HAP-1 (cell line): ENCODE measurements at places on chromosomes 16 and 17.

GRCh38 chr17:40482722-40483121, 18.7 kb downstream of the TNS4 start:
- DNase-seq, result no peak

DNA sequence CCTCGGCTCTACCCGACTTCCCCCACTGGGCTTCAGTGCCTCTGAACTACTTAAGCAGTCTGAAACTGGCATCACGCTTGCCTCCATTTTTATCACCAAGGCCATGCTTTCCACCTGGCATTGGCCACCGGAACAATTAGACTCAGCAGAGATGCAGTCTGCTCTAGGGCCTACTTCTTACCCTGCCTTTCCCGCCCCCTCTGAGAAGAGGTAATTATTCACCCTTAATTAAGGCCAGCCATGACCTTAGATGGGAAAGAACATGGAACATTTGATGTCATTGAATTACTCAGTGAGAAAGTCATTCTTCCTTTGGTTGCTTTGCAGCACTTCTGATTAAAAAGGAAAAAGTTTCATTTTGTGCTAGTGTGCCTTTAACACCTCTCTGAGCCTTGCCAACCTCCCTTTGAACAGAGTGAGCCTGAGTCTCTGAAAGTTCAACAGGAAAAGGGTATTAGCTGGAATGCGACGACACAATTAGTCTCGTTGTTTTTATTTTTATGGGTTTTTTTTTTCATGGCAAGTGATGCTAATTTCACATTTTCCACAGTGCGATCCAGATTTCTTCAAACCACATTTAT, 60.9 kb upstream of the TNRC6A start:
- DNase-seq, result no peak

GRCh38 chr17:50155115-50155819, 4.8 kb upstream of the PPP1R9B start:
- DNase-seq, result no peak

DNA sequence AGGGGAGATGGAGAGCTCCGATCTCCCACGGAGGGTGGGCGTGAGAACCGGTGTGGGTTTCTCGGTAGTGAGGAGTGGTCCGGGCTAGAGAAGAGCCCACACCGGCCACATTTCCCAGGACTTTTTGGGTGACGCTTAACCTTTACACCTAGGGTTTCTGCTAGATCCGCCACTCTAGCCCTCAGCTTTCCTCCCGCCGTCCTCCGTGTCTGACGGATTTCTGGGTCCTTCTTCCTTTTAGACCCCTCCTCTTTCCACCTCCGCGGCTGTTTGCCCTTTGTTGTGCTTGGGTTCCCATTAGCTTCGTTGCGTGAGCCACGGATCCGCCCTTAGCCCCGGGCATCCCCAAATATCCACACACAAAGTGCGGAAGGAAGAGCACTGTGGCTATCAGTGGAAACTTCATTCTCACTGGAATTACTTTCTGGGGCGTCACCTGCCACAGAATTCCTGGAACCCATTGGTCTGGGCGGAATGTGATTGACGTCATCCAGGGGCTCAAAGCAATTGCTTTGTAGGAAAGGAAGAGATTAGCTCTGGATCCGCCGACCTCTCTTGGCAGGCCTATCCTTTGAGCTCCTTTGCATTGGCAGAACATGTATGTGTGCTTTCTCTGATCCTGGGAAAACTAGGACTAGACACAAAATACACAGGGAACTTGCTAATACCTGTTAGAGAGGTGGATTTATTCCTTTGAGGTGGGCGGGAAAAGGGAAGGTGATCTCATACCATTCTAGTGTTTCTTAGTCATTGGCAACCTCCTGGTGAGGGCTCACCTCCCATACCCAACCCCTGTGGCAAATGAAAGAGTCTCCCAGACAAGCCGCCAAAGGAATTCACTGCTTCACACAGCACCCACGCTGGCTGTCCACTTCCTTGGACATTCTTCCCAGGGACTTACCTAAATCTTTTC, 654 bp downstream of the TNFAIP1 start:
- peak; percentile 85 for DNase-seq

DNA sequence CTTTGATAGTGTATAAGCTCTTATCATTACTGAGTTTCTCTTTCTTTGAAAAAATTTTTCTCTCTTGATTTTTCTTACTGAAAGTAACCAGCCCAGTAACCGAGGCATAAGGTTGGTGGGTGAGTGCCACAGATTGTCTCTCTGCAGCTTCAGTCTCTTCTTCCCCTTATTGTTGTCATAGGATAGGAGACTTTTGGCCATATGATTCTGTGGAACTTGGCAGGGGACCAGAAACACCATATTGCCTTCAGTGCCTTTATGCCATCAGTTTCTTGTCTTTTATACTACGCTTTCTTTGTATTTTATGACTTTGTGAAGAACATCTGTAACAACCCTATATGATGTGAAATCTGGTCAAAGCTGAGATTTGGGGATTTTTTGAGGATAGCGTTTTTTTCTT, 341.6 kb upstream of the TBX2 start:
- DNase-seq, result no peak

DNA sequence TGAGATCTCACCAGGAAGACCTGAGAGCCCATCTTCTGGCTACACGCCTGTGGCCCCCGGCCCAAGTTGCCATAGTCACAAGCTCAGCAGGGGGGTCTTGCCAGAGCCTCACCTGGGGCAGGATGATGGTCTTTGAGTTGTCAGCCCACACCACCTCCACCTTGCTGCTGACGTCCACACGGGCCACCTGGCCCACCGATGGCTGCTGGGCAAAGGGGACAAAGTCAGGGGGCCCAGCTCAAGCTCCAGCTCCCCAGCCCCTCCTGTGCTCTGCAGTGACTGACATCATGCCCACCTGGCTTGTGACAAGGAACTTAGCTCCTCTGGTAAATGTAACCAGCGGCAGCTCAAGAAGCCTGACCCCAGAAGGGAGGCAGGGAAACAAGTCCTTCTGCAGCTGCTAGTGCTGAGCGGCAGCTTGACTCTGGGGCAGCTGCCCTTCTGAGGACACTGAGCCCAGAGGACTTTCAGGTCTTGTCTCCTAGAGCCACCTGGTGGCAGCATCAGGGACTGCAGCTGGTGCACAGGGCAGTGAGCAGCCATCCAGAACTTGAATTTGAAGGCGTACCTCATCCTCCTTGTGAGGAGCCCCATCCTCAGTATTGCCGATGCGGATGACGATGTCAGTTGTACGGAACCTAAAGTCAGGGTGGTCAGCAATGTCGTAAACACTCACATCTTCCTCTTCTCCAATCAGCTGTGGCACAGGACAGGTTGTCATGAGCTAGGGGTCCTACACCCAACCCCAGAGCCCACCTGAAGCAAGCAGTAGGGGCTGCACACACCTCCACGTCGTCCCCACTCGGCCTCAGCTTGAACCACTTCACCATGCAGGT, 13.5 kb downstream of the SPHK1 start:
- peak; percentile 42 for DNase-seq

GRCh38 chr17:16991349-16992009, 19.6 kb upstream of the TNFRSF13B start:
- peak; percentile 89 for DNase-seq

GRCh38 chr16:31092330-31092729, 2.3 kb downstream of the VKORC1 start:
- DNase-seq, result no peak

- DNase-seq, result no peak
These were observed 4.5 kb upstream of the PHKG2 start for GRCh38 chr16:30743716-30744115.

DNA sequence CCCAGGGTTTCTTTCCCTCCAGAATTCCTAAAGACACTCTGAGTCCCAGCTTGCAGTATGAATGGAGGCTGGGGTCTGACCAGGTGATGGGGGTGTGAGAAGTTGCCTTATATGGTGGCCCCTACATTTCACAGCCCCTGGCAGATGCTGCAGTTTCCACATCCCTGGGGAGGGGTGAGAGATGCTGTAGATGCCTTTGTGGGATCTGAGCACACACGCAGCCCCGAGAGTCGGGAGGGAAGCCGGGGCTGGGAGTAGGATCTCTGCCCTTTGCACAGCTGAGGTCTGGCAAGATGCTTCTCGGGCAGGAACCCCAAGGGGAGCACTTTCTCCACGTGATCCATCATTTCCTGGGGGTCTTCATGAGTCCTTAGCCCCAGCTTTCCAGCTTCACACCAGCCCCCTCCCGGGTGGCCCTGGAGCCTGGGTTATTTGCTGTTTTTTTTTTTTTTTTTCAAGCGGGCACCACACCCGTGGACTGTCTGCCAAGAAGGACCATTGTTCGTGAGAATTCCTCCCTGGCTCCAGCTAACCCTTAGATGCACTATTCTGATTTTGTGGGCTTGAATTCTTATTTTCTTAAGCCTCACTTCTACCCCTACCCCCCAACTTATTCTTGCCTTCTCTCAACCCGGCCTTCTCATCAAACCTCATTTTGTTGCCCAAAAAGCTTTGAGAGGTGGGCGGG, 50.6 kb downstream of the NTN1 start:
- no peak for DNase-seq

DNA sequence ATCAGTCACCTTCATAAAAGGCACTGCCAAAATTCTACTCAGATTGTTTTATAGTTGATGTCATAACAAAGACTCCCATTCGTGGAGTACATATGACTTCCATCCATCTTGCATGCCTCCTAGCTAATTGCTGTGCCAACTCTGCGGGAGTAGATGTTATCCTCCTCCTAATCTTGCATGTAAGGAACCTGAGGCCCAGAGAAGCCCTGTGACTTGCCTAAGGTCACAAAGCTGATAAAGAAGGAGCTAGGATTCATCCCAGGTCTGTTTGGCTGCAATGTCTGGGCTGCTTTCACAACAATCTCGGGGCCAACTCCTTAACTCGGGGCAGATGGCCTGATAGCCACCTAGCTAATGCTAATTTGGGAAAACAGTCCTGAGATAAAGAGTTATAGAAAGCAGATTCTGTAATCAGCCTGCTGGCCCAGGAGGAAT, 87.3 kb downstream of the YPEL2 start:
- DNase-seq, result no peak

- no peak for DNase-seq
These were observed 5.7 kb upstream of the PKMYT1 start for GRCh38 chr16:2985893-2986355.

DNA sequence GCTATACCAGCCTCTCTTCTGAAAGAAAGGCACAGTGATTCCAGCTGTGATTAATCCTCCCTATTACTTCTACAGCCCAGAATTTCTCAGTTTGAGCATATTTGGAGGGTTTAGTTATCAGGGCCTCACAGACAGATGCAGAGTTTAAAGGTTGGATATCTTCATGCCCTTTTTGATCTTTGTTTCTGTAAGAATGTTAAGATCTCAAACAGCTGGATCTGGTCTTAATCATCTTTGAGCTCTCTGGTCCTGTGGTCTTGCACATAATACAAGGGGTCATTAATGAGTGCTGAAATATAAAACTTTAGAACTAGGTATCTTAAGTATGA, 9.1 kb upstream of the ARL2BP start:
- DNase-seq, result no peak

DNA sequence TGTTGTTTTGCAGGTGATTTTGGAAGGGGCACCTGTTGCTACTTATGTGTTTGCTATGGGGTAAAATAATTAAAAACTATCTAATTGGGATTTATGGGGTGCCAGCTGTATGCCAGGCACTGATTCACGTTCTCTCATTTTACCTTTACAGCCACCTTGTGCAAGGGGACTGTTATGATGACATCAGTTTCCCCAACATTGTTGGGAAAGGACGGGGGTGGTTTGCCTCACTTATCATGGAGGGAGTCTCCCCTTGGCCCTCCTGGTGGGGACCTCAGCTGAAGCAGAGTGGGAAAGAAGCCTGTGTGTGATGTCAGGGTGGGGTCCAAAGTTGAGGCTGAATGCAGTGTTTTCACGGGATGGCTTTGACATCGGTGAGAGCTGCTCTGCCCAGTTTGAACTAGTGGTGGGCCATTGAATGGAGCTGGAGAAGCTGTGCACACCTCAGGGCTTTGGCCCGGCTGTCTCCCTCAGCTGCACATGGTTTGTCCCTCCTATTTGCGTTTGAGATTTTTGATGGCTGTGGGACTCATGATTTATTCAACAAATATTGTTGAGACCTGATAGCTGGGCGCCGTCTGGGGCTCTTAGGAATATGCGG, 36.1 kb downstream of the CMIP start:
- no peak for DNase-seq
